ENCODE measurements at places on chromosomes 5 and 9. TPM values are rescaled to one million over a fixed set of nuclear protein-coding genes. Genes with fewer than 3 reads are reported as not detected.
A peak's percentile ranks its signal among the peaks of the same experiment; 100 is the strongest.

The OTULINL gene
- 24.7 TPM for total RNA-seq

The ZNF618 gene
- total RNA-seq, result 4.6 TPM

The SOWAHA gene
- total RNA-seq, result 0.10 TPM

The MORN5 gene
- total RNA-seq, result not detected

The MUSK gene
- 0.15 TPM for total RNA-seq

The OR1Q1 gene
- total RNA-seq, result not detected

The FSTL4 gene
- total RNA-seq, result not detected

DNA sequence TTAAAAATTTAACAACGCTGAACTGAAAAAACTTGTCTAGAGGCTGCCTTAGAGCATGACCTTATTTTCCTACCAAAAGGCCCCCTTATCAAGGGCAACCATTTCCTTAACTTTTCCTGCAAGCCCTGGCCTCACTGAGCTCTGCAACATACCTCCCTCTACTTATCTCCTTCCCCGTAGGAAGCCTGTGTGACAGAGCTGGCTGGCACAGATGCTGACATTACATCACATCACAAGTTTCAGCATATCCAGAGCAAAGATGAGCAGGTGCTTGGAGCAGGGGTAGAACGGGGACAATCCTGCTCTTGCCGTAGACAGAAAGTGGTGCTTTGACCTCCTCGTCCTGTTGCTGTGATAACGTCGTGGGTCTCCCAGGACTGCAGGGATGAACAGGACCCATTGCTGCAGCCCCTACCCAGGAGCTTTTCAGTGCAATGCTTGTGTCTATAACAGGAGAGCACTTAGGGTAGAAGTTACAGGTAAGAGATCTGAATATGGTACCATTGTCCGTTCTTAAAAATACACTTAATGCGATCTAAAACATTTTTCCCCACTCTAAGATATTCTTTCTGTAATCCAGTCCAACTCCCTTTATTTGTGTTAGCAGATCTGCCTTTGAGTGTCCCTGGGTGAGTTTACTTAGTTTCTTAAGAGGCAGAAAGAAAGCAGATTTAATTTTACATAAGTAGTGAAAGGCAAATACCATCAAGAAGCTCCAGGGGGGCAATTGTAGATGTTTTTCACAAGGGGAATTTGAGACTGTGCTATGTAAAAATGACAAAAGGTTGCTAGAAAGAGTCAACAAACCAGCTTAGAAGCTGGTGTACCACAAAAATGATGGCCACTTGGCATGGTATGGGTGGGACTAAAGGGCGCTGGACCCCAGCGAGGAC is 101.9 kb upstream of the EFNA5 start:
- DNase-seq, result no peak

- DNase-seq, result peak; percentile 17
Observed at GRCh38 chr5:107395632-107396350, 274.9 kb downstream of the EFNA5 start.

DNA sequence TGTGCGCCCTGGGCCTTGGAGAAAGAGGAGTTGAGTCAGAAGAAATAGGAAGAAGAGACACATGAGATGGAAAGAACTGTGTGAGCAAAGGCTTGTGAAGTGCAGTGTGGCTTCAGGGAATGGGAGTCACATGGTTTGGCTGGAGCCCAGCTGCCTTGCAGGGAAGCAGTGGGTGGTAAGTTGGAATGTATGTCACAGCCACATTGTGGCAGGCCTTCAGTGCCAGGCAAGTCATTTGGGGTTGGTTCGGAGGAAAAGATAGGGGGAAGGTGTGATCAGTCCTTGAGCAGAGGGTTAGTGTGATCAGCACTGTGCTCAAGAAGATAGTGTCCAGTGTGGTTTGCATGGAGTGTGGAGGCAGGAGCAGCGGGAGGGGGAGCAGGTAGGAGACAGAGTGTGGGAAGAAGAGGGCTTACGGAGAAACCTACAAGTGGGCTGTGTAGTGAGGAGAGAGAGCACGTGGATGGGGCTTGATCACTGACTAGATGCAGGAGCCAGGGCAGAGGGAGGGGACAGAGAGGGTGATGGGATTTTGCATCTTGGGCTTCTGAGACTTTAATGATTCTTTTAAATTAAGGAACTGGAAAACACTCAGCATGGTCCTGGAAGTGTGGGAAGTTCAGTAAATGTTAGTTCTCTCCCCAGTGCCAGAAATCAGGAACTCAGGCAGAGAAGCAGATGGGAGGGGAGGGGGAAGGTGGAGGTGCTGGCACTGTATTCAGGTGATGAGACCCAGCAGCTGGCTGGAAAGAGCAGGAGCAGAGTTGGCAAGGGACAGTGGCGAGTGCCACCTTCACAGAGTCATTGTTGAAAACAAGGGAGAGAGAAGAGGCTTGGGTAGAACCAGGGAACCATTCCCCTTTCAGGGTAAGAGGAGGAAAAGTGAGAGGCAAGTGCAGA is 46.6 kb downstream of the ARHGAP26 start:
- peak; percentile 85 for DNase-seq

DNA sequence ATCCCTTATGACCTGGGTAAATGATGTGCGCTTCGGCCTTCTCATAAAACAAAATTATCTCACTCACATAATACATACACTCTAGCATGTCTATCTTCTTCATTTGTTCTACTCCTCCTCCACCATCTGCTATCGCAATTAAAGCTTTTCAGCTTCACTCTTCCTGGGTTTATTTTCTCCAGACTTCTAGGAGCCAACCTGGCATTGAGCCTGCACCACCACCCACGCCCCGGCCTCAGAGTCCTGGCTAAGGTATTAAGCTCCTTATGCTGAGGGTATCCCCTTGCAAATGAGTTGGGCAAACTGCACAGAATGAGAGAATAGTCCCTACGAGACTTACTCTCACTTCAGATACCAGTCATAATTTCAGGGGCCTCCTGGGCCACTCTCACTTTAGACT is 236.1 kb upstream of the CDH12 start:
- no peak for DNase-seq

- peak; percentile 69 for DNase-seq
Observed at GRCh38 chr9:26856413-26857032, 36.1 kb downstream of the CAAP1 start.

DNA sequence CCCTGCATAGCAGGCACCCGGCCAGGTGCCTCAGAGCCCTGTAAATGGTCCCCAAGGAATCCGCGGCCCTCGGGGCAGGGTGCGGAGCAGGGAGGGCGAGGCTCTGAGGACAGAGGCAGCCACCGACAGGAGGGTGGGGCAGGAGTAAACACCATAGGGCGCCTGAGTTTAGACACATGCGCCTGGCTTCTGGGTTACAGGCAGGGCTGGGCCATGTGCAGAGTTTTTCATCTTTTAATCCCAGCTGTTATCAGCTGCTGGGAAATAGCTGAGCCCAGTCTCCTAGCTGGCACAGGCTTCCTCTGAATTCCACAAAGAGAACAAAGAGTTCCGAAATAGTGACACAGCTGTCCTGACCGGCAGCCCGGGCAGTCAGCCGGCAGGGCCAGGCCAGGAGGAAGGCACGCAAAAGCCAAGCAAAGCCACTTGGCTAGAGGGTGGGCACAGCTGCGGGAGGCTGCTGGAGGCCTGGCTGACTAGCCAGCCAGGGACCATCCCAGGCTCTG is 98.9 kb upstream of the PHYKPL start:
- DNase-seq, result no peak

DNA sequence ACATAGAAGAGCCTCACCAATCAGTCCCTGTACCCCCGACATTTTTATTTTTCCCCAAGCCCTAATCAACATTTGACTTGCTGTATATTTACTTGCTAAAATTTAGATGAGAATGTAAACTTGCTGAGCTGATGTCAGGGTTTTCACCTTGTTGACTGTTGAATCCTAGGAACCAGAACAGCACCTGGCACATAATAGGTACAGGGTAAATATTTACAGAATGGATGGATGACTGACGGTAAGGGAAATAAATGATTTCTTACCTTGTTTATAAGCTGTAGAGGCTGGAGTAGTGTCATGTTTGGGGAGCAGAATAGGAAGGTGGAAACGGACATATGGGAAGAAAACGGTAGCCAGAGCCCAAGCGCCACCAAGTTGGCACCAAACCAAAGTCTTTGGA is 107.0 kb upstream of the NUDT12 start:
- no peak for DNase-seq

DNA sequence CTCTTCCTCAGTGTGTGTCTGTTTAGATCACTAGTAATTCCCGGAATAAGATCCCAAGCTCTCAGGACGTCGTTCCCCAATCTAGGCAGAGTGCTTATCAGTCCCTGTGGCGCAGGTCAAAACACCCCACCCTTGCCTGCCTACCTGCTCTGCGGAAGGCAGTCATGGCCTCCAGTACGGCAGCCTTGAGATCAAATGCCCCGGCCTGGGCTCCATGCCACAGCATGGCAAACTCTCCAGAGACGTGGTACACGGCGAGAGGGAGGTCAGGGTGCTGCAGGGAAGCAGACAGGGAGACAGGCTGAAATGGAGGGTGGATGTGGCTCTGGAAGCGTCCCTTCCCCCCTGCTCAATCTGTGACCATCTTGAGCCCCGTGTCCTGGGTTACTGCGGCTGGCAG is 12.0 kb upstream of the HDHD3 start:
- DNase-seq, result no peak

- DNase-seq, result peak; percentile 88
Observed at GRCh38 chr9:131677444-131678180, 62.3 kb downstream of the RAPGEF1 start.

DNA sequence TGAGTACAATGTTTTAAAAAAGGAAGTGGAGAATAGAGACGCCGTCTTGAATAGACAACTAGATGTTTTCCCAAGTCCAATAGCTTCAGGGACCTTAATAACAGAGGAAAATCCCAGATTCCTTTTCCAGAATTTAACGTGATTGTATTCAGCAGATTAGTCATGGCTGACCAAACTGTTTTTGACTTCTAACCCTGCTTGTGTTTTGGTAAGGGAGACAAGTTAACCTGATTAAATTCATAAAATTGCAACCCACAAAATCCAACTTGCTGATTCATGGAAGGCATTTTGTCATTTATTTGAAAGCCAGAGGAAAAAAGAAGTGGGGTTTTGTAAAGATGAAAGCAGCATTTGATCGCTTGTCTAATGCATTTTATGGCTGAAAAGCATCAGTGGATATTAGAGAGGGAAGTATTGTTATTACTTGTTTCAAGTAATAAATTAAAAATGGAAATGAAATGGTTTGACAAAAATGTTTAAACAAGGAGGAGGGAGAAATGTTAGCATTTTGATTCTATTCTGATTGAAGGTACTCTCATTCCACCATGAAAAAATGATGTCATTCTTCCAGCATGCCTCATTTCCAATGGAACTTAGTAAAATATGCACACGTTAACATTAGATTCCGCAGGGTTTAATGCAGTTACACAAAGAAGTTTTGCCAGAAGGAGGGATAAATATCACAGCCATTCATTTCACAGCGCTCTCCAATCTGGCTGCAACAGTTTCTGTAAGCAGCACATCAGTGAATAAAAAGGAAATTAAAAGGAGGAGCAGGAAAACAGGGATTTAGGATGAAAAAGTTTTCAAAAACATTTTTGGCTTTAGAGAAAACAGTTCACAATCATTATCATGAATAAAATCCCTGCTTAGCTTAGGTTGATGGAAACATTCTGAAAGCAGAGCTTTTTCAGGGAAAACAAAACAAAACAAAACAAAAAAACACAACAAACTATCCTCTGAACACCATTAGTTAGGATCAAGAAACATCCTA is 314.7 kb downstream of the PRR16 start:
- DNase-seq, result peak; percentile 89

DNA sequence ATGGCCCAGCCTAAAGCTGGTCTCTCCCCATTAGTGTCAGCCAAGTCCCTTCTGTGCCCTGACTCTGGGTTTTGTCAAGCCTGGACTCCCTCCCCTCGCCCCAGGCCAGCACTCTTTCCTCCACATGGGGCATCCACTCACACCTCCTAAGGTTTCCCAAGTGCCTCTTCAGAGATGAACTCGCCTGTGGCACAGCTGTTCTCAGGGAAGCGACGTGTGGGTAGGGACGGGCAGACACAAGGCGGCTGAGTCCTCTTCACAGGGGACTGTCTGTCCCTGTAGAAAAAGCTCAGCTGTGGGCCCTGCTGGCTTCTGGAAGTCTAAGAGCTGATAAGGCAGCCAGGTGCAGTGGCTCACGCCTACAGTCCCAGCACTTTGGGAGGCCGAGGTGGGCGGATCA is 78.5 kb downstream of the CACNA1B start:
- no peak for DNase-seq

DNA sequence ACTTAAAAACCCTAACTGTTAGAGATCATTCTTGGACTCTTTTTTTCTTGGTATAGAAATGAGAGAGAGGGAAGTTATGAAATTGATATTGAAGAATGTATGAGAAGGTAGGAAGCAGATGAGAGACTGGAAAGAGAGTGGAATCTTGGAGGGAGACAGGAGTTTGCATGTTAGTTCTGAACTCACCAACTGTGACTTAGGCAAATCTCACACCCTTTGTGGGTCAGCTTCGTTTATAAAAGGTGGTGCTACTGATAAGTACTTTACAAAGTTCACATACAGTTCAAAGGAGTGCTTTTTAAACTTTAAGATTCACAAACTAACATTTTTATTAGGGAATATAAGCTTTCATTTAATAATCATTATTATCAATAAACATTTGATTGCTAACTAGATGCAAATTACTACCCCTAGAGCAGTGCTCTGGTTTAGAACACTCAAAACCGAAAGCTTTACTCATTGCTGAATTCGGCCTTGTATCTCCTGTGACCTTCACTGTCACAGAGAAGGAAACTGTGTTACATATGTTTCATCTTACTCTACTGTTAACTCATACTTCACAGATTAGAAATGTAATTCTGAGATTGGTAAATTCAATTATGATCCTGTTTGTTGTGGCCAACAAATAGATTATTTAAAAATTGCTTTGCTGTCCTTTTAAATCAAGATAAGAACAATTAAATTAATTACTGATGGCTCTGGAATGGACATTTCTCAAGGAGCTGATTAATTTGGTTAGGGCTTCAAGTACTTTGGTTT is 143.2 kb downstream of the RMI1 start:
- no peak for DNase-seq

GRCh38 chr5:167307042-167307441 is 984.4 kb upstream of the WWC1 start:
- DNase-seq, result no peak

GRCh38 chr9:22052376-22052945 is 43.4 kb upstream of the CDKN2B start:
- DNase-seq, result peak; percentile 100

- no peak for DNase-seq
Observed at GRCh38 chr5:89573345-89573744, 690.4 kb upstream of the MEF2C start.

GRCh38 chr5:158313027-158313732 is 454.2 kb upstream of the CLINT1 start:
- DNase-seq, result no peak

GRCh38 chr9:137241490-137242268 is 592 bp downstream of the TUBB4B start:
- DNase-seq, result peak; percentile 58

DNA sequence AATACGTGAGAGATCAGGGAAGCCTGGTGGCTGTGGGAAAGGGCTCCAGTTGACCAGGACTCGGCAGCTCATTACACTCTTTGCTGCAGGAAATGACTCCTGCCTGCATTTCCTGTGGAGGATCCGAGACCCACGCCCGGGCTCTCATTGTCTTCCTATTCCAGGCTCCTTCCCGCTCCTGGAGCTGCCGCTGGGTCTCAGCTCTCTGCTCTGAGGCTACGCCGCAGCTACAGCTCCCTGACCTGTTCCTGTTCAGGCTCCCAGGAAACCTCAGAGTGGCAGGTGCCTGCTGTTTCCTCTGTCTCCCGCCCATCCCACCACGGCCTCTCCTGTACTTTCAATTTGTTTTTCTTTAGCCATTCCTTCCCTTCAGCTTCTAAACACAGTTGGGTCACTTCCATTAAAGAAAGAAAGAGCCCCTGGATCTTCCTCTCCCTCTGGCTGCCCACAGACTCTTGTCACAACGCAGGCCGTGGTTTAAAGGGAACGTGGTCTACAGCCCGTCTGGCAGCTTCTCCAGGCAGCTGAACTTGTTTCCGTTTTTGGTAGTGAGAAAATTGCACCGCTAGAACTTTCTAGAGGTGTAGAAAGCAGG is 71.5 kb downstream of the IL6ST start:
- peak; percentile 52 for DNase-seq

All from M059J (cell line).